ENCODE measurements at places on chromosomes 5 and 9.

GRCh38 chr5:56309262-56309826 lies 76.2 kb upstream of the ANKRD55 start:
- no peak for DNase-seq

GRCh38 chr5:180118391-180118791 lies 46.8 kb upstream of the RNF130 start:
- DNase-seq = no peak

DNA sequence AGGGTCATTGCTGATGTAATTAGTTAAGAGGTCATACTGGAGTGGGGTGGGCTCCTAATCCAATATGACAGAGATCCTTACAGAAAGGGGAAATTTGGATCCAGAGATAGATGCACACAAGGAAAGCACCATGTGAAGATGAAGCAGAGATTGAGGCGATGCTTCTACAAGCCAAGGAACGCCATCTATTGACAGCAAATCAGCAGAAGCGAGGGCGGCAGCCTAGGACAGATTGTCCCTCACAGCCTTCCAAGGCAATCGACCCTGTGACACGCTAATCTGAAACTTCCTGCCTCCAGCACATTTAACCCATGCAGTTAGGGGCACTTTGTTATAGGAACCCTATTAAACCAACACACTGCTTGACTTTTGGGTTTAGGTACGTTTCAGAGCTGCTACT lies 285.1 kb upstream of the DAP start:
- no peak for DNase-seq

DNA sequence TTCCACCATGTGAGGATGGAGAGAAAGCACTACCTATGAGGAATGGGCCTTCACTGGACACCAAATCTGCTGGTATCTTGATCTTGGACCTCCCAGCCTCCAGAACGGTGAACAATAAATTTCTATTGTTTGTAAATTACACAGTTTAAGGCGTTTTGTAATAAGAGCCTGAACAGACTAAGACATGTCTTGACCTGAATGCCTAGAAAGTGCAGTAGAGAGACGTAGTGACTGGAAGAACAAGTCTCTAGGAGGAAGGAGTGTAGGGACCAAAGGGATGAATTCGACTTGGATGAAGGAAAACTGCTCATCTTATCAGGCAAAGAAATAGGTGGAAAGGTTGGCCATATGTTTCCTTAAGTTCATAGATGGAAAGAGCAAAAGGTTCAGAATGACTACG lies 309.8 kb upstream of the RGMB start:
- no peak for DNase-seq

DNA sequence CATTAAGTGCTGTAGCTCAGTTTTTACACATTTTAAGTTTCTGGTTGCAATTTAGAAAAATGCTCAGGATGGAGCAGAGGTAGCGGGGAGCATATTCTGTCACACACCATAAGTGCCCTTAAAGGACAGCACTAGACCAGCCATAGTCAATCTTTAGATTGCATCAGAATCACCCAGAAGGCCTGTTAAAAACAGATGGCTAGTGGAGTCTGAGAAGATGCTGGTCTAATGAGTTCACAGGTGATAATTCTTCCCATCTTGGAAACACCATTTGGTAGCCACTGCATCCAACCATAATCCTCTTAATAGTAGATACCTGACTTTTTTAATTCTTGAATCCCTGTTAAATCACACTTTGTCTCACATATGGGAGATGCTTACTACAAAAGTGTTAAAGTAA lies 113.2 kb downstream of the CDH18 start:
- DNase-seq = no peak

GRCh38 chr9:114271556-114272510 lies 51.1 kb upstream of the ORM1 start:
- DNase-seq = no peak
